ENCODE measurements at places on chromosomes 3 and 15. TPM values are rescaled to one million over a fixed set of nuclear protein-coding genes. Genes with fewer than 3 reads are reported as not detected.
A peak's percentile ranks its signal among the peaks of the same experiment; 100 is the strongest.

CPN2 gene
- total RNA-seq = not detected

- no peak for DNase-seq
These were observed 208.7 kb downstream of the SOX2 start for GRCh38 chr3:181920409-181920808.

GRCh38 chr3:104005815-104006214 lies 1360.9 kb upstream of the ALCAM start:
- DNase-seq = no peak

GRCh38 chr3:187750006-187750512 lies 4.8 kb upstream of the BCL6 start:
- DNase-seq = peak; percentile 89

DNA sequence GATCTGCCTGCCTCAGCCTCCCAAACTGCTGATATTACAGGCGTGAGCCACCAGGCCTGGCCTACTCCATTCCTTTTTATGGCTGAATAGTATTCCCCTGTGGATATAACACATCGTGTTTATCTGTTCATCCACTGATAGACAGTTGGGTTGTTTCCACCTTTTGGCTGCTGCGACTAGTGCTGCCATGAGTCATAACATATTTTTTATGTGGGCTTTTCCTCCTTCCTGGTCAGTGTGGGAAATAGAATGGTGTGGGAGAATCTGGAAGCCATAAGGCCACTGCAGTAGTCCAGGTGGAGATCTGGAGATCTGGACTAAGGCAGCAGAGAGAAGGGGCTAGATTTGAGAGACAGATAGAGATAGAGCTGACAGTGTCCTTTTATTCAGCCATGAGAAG lies 16.2 kb downstream of the LCMT2 start:
- DNase-seq = no peak

DNA sequence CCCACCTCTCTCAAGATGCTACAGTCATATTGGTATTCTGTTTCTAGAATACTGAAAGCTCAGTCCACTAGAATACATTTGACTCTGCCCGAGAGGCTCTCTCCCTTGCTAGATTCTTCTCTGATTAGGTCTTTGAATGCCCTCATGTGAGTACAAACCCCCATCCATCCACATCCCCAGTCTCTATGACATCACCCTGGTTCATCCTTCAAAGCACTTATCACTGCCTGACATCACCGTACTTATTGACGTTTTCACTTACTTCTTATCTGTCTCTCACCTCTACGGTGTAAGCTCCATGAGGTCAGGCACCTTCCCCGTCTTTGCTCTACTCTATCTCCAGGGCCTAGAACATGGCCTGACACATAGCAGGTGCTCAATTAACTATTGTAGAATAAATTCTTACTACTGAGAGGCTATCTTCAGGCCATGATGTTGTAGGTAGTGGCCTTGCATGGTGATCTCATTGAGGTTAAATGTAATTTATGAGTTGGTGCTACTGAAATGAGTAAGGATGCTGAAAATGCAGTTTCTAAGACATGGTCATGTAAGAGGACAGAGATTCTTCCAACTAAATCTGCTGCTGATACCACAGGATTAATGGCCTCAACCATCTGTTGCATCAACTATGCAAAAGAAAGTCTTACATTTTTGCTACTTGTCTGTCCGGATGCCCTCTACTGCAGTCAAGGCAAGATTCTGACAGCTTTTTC lies 26.8 kb downstream of the EOGT start:
- no peak for DNase-seq

IQCH gene
- 1.9 TPM for total RNA-seq

IL16 gene
- 0.28 TPM for total RNA-seq

RARB gene
- 0.22 TPM for total RNA-seq

DNA sequence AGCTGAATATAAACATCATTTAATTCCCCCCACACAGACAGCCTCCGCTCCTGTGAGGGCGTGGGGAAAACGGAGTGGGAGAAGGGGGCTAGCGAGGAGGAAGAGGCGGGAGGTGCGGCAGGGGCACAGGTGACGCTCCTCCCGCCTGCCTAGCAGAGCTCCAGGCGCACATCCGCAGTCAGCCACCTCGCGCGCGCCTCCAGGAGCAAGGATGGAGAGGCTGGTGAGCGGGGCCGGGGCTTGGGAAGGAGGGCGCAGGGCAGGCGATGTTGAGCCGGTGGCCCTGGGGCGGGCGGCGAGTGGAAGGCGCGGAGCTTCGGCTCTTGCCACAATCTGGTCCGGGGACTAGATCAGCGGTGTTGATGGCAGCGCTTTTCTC lies at the start of gene CD200:
TSS of gene CD200 (plus strand) at position 155 of the 379 bp plus-strand sequence. CDS start at position 212, 57 bp downstream.
- DNase-seq = peak; percentile 67

DNA sequence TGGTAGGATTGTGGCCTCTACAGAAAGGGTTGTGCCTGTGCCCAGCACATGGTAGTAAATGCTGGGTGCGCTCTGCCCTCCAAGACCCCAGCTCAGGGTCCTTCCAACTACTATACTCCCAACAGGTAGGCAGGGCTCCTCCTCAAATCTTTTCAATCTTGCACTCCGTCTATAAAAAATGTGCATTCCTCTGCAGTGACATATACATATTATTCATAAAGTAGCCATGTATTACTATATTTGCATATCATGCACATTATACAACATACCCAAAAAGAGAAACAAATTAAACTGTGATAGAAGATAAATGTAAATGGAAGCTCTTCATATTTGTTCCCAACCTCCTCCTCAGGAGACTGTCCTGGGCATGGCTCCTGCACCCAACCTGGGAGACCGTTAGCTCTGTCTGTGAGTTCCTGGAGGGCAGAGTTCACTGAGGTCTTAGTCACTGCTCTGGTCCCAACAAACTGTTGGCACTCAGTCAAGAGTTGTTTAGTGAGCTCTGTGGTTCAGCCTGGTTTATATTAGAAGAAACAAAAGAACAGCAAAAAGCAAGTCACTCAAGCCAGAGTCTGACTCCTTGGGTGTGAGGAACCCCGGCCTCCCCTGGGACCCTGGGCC lies 47.7 kb upstream of the GRIP2 start:
- no peak for DNase-seq

ADAMTSL3 gene
- 0.77 TPM for total RNA-seq

DNA sequence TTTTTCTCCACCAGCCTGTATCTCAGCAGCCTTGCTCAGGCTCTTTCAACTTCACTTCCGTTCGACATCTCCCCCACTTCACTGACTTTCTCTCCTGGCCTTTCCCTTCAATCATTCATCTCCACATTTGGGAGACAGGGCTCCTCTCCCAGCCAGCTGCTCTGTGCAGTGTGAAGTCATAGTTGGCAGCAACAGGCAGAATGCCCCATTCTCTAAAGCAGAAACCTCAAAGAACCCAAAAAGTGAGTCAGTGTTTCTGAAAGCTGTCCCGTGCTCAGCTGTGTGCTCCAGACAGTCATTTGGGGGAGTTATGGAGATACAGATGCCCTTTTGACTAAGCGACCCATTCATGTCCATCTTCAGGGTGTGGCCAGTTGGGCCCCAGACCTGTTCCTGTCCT lies 54.3 kb downstream of the NTRK3 start:
- no peak for DNase-seq

DNA sequence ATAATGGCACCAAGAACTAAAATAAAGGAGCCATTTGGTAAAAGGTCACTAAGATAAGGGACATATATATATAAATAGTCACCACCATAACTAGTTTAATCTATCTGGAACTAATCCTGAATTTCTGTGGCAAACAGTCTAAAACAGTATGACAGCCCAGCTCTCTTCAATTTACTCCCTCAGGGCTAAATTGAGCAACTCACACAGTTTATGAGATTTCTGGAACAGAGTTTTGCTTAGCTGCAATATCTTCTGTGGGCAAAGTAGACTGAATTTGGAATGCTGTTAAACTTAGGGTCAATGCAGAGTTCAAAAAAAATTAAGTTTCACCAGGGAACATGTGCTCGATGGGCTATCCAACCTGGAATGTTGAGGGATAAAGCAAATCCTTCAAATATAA lies 70.1 kb upstream of the VEPH1 start:
- no peak for DNase-seq

BOC gene
- 4.0 TPM for total RNA-seq

DNA sequence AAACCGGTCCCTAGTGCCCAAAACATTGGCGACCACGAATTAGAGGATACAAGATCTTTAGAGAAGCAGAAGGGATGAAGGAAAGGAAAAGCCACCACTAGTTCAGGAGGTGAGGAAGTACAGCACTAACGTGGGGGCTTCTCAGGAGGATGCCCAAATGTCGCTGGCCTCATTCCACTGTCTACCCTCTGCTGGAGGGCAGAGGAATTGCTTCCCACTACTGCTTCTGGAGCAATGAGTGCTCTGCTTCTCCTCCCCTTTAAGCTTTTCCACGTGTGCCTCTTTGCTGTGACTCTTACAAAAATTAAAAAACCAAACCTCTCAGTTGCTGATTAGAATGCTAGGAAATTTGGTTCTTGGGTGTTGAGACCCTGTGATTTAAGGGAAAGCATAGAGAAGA lies 281.3 kb downstream of the CLSTN2 start:
- DNase-seq = no peak

GABRA5 gene
- 4.9 TPM for total RNA-seq

- DNase-seq = no peak
These were observed 152.8 kb downstream of the RBPMS2 start for GRCh38 chr15:64622410-64623260.

- DNase-seq = no peak
These were observed 14.9 kb upstream of the ALDH1A2 start for GRCh38 chr15:58080398-58080797.

- peak; percentile 6 for DNase-seq
These were observed 147.6 kb downstream of the KLF13 start for GRCh38 chr15:31474059-31474868.

DNA sequence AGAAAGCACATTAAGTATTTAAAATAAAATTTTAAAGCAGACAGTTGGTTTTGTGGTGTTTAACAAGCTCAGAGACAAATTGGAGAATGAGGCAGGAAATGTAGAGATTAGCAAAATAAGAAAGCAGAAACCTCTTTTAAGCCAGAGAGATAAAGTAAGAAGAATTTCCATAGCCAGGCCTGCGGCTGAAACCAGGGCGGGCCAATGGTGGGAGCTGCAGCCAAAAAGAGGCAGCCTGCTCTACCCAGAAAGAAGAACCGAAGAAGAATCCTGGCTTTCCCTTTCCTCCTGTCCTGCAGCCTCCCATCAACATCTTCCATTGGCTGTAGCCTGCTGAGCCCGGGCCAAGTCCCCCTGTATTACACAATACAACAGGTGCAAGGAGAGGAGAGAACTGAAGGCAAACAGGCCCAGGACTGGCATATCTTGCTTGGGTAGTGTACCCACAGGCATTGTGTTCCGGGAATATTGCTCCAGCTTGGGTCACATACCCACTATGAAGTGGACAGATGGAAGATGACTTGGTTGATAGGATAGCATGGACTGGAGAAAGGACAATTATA lies 11.5 kb upstream of the TFG start:
- DNase-seq = no peak

DNA sequence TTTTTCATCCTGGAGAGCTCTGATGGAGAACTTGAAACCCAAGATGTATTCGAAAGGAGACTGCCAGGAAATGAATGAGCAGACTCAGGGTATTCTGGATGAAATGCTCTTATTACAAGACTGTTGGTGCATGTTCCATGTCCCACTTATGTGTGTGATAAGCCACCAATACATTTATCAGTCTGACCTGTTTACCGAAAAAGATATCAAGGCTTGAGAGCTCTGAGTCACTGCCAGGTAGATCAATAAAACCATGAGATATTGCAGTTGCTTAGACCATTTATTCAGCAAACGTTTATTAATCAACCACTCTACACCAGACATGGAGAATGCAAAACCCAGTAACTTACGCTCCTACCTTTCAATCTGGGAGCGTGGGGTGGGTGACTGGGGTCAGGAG lies 17.2 kb downstream of the CEMIP start:
- DNase-seq = no peak

- no peak for DNase-seq
These were observed 44.1 kb upstream of the TFG start for GRCh38 chr3:100665230-100665629.

DNA sequence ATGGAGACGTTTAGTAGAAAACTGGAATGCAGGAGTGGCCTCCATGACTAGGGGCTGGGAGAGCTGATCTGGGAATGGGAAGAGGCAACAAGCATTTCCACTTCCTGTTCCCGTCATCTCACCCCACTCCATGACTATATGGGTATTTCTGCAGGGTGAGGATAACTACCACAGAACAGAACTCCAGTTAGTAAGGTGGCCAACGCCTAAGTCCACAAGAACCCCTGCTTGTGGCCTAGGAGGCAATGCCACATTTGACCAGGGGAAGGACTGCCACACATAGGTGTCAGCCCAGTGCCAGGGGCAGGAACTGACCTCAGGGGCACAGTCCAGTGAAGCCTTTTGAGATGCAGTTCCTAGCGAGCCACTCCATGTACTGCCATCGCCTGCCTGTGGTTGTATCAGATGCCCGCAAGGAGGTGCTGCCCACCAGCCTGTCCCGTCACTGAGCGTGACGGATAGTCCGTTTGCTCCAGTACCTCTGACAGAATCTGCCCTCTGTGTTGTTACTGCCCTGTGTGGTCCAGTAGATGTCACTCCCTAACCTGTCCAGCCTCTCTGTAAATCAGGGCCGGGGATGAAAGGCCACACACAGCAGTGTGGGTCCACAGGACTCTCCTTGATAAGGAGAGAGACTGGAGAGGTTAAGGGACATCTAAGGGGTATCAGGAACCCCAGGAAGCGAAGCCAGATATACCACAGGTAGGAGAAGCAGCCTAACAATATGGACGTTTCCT lies 3.5 kb upstream of the MTFMT start:
- DNase-seq = peak; percentile 94

DNA sequence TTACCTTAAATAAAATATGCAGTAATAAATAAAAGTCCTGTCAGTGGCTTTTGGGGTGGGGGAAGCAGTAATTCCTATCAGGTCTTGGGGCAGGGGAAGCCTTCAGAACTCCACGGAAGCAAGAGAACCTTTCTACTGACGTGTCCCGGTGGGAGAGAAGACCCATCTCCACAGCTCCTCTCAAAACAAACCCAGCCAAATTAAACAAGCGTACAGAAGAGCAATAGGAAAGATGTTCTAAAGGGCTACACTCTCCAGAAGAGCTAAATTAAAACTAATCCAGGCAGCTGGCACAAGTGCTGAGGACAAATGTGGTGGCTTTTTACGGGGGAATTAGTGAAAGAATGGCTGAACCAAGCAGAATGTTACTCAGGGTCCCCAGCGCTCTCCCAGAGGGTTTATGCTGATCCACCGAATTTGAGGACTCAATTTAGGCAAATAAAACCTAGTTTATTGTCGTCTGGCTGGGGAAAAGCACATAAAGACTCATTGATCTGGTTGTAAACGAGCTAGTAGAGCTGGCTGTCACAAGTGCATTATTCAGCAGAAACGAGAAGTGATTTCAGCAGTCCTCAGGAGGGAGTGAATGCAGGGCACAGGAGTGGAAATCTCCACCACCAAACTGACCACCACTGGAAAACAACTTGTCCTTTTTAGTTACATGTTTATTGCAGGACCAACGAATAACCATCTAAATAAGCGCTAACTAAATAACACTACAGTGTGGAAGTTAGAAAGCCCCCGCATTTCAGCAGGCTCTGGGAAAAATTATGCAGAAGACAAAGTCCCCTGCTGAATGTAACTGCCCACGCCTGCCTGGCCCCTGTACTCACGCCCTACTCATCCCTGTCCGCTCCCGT lies 13.5 kb downstream of the BFSP2 start:
- DNase-seq = no peak

- no peak for DNase-seq
These were observed 10.6 kb upstream of the CCDC80 start for GRCh38 chr3:112651516-112651915.

Measured in H9 (cell line).